SHP77 (cell line): ENCODE measurements at places on chromosomes 11 and 22.

DNA sequence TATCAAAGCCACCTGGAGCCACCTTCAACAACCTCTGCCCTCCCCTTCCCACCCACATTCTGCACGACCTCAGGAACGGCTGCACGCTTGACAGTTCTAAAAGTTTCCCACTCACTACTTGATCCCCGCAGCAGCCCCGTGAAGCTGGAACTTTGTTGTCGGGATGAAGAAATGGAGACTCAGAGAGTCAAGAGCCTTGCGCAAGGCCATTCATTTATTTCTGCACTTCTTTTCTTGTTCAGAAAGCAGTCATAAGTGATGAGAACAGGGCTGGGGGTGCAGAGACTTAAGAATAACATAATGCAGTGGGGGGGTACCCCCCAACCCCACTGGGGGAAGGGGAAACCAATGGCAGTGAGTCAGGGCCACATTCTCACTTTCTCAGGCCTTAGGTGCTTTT lies 2.2 kb upstream of the ZFTA start:
- no peak for DNase-seq

DNA sequence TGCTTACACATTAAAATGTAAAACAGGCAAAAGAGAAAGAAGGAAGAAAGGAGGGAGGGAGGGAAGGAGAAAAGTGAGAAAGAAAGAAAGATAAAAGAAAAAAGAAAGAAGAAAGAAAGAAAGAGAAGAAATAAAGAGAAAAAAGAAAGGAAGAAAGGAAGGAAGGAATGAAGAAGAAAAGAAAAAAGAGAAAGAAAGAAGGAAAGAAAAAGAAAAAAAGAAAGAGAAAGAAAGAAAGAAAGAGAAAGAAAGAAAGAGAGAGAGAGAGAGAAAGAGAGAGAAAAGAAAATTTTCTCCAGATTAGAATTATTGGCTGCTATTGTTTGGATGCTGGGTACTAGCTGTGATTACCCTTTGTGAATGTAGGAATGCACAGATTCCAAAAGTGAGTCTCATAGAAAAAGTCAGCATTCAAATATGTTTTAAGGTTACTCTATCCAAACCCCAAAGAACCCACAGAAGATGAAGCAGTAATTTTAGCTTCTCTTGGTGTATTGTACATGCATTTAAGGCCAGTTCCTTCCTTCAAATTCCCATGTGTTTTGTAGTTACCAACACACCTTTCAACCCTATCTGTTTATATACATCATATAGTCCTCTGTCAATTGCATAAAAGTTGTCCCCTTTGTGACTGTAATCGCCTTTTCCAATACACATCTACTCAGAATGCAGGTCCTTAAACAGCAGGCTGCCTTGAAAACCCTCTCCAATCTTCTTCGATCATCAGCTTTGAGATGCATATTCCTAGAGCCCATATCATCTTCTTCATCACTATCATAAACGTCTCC lies 789 bp upstream of the FAM111A start:
- DNase-seq: no peak

DNA sequence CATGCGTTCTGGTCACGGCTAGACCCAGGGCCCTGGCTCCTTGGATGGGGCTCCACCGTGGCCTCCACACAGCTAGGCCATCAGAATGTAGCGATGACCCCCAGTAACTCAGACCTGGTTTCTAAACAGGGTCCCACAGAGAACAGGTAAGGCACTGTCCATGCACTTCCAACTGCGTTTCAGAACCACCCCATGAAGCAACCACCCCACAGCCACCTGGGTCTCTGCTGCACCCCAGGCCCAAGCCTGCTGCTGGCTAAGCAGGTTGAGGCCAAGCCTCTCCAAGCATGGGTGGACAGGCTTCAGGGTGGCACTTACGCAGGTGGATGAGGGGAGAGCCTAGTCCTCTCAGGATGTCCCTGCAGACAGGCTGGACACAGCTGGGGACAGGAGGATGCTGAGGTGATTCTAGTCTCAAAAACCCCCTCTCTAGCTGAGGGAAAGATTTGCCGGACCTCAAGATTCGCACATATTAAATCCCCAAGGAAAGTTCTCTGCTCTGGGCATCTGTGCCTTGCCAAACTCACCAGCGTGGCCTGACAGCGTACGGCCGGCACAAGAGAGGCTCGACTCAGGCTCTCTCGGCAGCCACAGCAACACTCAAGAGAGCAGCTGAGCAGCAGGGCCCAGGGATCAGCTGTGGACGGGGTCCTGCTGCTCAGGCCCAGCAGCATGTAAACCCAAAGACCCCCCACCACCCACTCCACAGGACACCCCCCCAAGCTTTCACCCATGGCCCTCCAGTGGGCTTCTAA lies 141.6 kb downstream of the CRYBB2 start:
- DNase-seq: no peak

- peak; percentile 8 for DNase-seq
These were observed 7.6 kb upstream of the CCKBR start for GRCh38 chr11:6251990-6252473.

- DNase-seq: no peak
These were observed 176.2 kb upstream of the NECTIN1 start for GRCh38 chr11:119905162-119905561.

GRCh38 chr11:20131788-20132666 lies 28.2 kb downstream of the DBX1 start:
- DNase-seq: peak; percentile 2

GRCh38 chr22:29593923-29594322 lies 9.5 kb upstream of the NF2 start:
- DNase-seq: no peak

DNA sequence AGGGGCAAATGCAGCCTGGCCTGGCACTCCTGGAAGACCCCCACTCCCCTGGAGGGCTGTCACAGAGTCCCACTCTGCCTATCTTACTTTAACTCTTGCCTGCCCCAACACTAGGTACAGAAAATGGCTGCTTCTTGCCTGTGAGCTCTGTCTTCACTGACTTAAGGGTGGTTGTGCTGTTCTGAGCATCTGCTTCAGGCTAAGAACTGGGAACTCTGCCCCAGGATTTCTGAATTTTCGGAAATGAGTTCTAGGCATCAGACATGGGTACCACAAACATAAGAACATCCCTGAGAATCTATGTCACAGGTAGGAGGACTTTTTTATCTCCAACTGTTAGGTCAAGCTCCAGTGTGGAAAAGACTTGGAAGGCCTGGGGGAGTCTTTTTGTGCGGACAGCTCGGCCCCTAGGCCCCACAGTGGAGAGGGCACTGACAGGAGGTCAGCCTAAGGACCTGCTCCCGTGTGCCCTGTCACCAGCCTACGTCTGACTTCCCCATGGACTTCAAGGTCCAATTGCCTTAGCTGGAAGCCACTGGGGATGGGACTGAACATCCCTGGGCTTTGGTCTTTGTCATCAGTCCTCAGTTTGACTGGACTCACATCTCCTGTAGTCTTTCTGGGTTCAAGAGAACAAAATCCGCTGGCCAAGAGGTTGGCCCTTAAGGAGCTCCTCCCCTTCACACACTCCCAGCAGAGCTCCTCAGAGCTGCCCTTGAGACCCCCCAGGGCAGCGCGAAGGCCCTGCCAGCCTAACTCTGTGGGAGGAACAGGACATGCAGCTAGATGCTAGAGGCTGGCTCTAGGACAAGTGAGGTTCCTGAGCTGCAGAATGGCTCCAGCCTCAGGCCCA lies 31.9 kb downstream of the PPP2R1B start:
- DNase-seq: no peak

- DNase-seq: no peak
These were observed 14.6 kb upstream of the CTSD start for GRCh38 chr11:1778141-1778911.

GRCh38 chr11:134120143-134120850 lies 51.4 kb downstream of the JAM3 start:
- no peak for DNase-seq

DNA sequence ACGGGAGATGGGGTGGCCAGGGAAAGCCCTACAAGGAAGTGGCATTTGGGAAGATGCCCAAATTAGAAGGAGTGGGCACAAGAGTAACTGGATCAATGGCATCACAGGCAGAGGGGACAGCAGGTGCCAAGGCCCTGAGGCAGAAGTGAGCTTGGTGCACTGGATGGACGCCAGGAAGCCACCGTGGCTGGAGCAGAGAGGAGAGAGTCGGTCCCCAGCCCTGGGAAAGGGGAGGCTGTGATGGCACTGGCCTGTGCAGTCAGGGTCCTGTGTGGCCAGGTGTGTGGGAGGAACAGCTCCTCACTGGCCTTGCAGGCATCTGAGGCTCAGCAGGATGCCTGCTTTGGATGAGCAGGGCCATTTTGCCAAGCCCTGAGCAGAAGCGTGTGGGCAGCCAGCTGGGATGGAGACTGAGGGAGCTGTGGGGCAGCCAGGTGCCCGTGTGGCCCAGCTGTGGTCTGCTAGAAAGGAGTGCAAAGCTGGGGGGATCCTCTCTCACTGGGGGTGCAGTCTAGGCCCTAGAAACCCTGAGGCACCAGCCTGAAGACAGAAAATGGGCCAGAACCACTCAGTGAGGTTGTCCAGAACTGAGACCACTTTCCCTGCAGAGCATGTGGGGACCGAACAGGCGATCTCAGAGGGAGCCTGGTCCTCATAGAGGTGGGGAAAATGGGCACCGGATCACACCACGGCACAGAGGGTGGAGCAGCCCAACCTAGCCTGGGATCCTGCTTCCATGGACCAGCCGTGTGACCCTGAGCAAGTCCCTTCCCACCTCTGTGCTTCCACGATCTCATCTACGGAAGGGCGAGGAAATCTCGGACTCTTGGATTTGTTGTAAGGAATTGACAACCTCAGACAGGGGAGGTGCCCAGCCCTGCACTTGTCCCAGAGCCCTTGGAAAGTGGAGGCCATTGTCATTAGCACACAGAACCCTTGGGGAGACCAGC lies 78.6 kb upstream of the RTL6 start:
- DNase-seq: no peak

GRCh38 chr22:36985211-36985889 lies 33.9 kb downstream of the TST start:
- DNase-seq: no peak

- DNase-seq: no peak
These were observed 37.0 kb downstream of the SGSM1 start for GRCh38 chr22:24843048-24843447.

- DNase-seq: peak; percentile 75
These were observed 87.1 kb upstream of the YWHAH start for GRCh38 chr22:31857247-31857646.

- peak; percentile 95 for DNase-seq
These were observed 2.5 kb downstream of the MTA2 start for GRCh38 chr11:62599069-62599696.

DNA sequence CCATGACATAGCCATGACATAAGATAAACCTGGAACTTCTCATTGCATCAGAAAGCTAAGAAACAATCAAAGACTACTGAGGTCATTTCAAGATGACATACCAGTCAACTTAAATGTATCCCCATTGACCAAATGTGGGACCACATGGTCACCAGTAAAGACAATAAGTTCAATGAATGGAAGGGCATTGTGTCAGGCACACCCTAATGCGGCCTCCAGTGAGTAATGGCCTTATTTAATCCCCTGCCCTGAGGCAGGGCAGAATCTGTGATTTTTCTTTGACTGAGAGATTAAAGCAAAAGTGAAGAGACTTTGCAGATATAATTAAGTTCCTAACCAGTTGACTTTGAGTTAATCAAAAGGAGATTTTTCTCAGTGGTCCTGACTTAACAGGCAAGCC lies 17.3 kb upstream of the SYT8 start:
- no peak for DNase-seq

DNA sequence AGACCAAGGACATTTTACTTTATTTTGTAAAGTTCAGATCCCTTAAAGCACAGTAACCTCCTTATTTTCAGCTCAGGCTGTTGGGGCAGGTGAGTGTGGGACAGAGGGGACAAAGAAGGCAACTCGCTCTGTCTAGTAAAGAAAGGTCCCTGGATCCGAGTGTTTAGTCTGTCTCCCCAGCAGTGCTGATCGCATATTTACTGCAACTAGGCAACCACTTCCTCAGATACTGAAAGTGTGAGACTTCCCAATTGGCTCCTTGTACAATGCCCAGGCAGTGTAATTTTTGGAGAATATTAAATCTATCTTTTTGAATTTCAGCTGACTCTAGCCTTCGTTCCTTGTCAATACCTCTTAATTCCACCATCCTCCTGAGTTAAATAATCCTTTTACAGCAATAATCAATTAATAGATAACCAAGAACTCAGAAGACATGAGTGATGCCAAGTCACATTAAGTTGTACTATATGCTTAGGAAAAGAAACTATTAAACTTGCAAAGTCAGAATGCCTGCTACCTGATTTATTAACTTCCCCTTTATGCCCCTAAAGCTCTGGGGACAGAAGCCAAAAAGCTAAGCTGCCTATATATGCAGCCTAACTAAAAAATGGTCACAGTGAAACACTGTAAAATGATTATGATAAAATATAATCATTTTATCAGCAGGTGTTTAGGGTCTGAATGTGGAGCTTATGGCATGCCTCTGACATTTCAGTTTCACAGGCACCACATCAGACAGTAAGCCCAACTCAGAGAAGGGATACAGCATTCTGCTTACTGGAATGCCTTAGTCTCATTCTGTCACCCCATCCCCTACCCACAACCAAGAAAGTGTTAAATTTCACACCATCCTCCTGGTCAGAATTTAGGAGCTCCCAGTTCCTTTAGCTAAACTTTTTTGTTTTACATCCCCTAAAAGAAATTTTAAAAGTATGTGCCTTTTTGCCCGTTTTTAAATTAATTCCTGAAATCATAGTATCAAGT lies 138.7 kb downstream of the TRIM44 start:
- no peak for DNase-seq

GRCh38 chr22:26054841-26055605 lies 114.2 kb upstream of the SEZ6L start:
- DNase-seq: no peak

GRCh38 chr22:49775191-49775866 lies 52.3 kb downstream of the BRD1 start:
- no peak for DNase-seq

GRCh38 chr11:59222464-59223060 lies 9.8 kb upstream of the MPEG1 start:
- no peak for DNase-seq

- DNase-seq: no peak
These were observed 1020.1 kb downstream of the TBC1D22A start for GRCh38 chr22:47782328-47783075.

GRCh38 chr11:15308840-15309239 lies 194.1 kb downstream of the INSC start:
- no peak for DNase-seq

GRCh38 chr22:26476705-26477340 lies 6.8 kb downstream of the HPS4 start:
- no peak for DNase-seq

DNA sequence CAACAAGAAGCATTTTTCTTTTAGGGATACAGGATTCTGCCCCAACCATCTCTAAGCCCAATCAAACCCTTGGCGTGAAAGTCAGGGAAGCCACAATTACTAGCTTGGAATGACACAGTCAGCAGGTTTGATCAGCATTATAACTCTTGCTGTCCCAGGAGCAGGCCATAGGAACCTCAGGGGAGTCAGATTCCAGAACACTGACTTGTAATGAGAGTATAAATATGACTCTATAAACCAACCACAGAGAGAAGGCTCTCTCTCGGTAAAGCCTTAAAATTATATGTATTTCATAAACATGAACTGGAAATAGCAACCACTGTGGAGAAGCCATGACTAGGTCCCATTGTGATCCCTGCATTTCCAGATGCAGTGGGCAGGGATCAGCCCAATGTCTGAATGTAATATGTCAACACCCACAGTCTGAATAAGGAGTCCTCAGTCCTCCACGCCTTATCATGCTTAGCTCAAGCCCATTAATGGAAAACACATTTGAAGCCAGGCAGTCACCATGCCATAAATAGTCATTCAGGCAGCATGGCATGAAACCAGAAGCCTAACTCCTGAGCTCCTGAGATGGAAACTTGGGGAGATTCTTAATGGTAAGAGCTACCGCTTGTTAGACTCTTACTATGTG lies 99.1 kb upstream of the MTNR1B start:
- no peak for DNase-seq
